ENCODE measurements at places on chromosomes 16 and 17. TPM values are rescaled to one million over a fixed set of nuclear protein-coding genes. Genes with fewer than 3 reads are reported as not detected.

Gene KRT32
- not detected for total RNA-seq

Gene PNMT
- 4.3 TPM for total RNA-seq

Gene C1QTNF8
- total RNA-seq: not detected

Gene CLDN9
- total RNA-seq: 0.75 TPM

Gene PRRT2
- 2.7 TPM for total RNA-seq

Gene ARL16
- total RNA-seq: 19.5 TPM

Gene HIC1
- 20.8 TPM for total RNA-seq

Gene CHST4
- total RNA-seq: 0.38 TPM

Gene NPIPA3
- total RNA-seq: 3.2 TPM

- DNase-seq: no peak
Observed at GRCh38 chr16:35908942-35909341, 2449.5 kb downstream of the TP53TG3F start.

DNA sequence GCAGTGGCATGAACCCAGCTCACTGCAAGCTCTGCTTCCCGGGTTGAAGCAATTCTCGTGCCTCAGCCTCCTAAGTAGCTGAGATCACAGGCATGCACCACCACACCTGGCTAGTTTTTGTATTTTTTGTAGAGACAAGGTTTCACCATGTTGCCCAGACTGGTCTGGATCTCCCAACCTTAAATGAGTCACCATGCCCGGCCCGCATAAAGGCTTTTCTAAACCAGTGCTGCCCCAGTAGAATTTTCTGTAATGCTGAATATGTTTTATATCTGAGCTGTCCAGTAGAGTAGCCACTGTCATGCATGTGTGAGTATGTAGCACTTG, 36.9 kb upstream of the WSB1 start:
- DNase-seq: no peak

DNA sequence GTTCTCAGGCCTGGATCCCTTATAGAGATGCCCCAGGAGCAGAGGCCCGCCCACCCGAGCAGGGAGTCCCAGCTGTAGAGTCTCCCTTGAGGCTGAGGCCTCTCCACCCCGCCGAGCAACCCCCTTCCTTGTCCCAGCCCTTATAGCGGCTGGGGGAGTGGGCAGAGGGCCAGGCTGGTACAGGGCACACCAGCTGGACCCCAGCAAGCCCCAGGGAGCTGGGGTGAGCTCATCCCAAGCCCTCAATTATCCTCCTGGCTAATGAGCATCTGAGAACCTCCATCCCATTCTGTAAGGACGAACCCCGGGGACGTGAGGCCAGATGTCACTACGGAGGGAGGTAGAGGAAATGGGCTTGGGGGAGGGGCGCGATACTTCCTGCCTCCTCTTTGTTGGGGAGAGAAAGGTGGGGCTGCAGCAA, 3.2 kb upstream of the SNN start:
- no peak for DNase-seq

GRCh38 chr17:37373530-37374159, 2.1 kb upstream of the C17orf78 start:
- DNase-seq: no peak

- DNase-seq: no peak
Observed at GRCh38 chr17:194828-195602, 13.6 kb upstream of the DOC2B start.

DNA sequence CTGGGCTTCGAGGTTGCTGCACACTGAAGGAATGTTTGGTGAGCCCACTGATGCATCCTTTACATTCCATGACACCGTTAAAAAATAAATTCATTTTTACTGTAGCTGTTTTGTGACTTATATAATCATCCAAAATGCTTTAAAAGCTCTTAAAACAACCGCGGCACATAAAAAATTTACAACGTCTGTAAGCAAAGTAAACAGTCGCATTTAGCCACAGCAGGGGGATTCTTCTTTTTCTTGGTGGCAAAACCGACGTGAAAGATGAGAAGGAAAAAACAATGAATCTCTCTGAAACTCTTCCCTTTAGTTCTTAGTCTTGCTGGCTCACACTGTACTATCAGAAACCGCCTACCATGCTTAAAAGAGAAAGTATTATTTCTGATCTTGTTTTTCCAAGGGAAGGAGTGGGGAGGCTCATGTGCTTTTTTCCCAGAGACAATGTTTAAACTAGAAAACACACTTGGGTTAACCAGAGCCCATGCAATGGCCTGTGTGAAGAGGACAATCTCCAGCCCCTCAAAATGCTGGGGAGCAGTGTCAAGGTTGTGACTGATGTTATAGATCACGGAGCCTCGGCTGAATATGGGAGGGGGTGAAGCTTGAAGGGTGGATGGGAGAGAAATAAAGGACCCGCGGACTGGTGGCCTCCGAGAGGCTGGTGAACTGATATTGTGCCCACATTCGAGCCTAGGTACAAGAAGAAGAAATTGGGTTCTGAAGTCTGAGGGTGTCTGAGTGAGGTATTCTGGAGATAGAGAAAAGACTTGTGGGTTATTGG, 91.1 kb downstream of the IRF8 start:
- DNase-seq: no peak

DNA sequence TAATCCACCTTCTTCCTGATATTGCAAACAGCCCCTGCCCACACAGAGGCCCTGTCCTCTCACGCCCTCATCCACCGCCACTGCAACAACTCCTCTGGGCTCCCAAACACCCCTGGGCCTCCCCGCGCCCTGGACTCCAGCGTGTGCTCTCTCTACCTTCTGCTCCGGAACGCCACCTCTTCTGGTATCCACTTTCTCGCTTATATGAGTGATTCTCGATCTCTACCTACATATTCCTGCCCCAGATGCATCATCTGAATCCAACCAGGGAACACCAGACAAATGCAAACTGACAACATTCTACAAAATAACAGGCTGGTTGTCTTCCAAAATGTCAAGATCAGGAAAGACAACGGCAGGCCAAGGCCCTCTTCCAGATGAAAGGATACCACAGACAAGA, 19.0 kb downstream of the CAMKK1 start:
- DNase-seq: no peak

- DNase-seq: peak; percentile 73
Observed at GRCh38 chr17:29645515-29646051, 22.9 kb upstream of the CORO6 start.

- DNase-seq: peak; percentile 75
Observed at GRCh38 chr16:787978-788398, at the start of gene RPUSD1. TSS of gene RPUSD1 (minus strand) at chr16:788381. CDS start at chr16:787737, 644 bp downstream.

DNA sequence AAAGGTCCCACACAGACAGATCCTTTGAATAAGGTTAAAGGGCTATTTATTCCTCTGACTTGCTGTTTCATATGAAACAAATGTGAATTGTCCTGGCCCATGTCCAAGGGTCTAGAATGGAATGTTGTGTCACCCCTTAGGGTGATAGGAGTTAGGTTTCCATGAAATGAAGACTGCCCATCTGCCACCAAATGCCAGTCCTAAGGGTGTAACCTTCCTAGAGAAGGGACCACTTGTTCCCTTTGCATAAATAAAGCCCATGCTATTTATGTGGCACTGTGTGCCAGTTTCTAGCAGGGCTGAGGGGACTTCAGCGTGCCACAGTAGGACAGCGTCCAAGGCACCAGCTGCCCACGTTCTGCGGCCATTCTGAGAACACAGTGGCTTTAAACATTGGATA, 171.3 kb downstream of the ABCA8 start:
- DNase-seq: no peak

DNA sequence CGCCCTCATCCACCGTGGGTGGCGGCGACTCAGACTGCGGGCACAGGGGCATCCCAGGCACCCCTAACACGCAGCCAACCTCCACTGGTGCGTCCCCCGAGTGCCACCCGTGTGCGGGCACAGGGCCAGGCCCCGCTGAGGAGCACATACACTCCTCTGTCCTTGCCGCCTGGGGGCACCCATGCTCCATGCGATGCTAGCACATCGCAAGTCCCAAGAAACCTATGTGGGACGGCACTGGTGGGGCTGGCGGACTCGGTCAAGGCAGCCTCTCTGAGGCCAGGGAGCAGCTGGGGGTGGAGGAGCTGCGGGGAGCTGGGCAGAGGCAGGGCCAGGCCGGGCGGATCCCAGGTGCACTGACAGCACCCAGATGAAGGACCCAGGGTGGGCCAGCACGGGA, 4.0 kb downstream of the ZNF598 start:
- DNase-seq: peak; percentile 74

DNA sequence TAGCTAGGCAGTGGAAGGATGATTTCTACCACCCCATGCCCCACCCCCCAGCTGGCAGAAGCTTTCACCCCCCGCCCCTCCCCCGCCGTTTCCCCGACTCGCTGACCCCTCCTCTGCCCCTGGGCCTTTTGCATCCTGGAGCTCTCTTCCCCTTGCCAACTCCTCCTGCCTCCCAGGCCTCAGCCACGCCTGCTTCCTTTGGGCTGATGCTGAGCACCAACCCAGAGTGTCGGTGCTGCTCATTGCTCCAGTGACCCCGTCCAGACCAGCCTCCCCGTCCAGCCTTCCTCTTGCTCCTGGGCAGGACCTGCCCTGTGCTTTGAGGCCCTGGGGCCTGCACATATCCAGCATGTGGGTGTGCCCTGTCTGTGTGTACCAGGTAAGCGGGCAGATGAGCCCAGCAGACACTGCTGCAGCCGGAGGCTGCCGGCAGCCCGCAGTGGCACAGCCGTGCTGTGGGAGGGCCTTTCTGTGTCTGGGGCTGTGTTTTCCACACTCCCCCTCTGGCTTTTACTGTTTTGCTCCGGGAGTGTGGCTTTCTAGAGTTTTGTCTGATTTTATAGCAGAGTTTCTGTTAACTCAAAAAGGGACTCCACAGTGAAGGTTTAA, 72.9 kb downstream of the JPH3 start:
- no peak for DNase-seq

DNA sequence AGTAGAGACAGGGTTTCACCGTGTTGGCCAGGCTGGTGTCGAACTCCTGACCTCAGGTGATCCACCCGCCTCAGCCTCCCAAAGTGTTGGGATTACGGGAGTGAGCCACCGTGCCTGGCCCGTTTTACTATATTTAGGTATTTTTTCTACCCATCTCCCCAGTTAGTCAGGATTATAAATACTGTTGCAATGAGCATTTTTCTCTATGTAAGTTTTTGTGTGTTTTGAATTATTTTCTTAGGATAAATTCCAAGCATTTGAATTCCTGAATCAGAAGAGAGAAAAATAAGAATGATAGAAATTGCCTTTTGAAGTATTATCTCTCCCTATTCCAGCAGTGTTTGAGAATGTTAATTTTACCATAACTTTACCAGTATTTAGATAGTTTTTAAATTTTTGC, 36.6 kb downstream of the KIAA0513 start:
- DNase-seq: no peak

DNA sequence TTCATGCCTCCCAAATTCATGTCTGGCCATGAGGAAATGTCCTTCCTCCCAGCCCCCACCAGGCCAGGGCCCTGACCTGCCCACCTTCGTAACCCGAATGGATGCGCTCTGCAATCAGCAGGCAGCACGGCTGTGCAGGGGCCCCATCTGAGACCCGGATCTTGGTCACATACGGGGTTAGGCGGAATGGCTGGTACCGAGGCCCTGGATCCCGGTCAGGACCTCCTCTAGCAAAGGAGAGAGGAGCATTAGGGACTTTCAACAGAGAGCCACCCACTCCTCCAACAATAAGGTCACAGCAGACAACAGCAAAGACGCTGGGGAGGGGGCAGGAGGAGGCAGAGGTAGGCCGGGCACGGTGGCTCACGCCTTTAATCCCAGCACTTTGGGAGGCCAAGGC, 3.6 kb downstream of the PER1 start:
- DNase-seq: peak; percentile 51

DNA sequence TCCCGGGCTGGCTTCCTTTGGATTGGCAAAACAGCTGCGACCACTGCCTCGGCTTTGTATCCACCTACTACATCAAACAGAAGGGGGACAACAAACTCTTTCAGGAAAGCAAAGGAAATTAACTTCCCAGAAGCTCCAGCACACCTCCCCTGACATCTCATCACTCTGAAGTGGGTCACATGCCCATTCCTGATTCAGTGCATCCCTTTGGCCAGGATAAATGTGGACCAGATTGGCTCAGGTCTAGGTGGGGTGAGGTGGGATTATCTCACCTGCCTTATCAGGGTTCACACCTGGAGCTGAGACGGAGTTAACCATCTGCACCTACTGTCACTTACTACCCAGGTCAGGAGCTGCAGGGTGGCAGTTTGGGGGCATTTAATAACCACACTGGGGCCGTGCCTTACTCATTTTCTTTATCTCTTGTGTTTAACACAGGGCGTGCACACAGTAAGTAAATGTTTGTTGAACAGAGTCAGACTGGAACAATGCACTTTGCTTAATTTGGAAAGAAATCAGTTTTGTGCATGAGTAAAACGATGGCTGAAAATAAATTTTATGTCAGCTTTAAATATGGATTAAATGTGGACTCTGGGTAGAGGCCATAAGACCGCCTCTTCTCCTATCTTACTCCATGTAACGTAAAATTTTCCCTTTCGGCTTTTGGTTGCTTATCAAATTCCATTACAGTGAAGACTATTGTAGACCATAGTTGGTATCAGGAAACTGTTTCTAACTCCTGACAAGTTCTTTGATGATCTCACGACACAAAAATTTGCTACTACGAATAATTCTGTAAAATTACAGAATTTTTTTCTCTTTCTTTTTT, 36.0 kb downstream of the IQCK start:
- no peak for DNase-seq

DNA sequence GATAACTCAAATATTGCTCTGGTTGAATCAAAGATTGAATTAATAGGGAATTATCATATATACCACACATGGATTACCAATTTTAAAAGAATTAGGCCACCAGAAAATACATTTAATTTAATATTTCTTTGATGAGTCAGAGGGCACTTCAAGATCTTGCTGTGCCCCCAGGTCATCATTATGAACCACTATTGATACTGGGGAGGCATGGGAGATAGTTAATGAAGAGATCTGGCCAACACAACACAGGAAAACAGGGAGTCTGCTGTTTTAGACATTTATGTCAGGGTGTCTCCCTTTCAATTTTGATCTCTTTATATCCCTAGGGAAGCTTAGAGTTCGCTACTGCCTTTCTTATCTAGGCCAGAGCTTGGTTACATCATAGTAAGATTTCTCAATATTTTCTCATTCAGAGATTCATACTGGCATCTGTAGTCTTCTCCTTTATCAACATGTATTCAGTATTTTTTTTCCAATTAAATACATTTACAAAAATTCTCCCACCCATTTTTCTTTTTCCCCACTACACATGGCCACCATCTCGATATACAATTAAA, 158.3 kb upstream of the ZFHX3 start:
- DNase-seq: no peak

DNA sequence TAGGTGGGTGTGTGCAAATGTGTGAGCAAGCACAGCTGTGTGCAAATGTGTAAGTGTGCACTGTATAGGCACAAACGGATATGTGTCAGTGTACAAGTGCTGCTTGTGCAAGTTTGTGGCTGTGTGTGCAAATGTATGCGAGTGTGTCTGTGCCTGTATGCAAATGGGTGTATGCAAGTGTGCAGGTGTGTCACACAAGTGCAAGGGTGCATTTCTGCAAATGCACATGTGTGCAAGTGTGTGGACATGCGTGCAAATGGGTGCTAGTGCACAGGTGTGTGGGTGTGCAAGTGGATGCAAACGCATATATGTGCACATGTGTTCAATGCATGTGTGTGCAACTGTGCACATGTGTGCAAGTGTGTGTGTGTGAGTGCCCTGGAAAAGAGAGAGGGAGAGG, 76.5 kb upstream of the TNRC6C start:
- no peak for DNase-seq

Data from upper lobe of right lung (tissue), 1 donor.